Motor neuron (in vitro differentiated cells): ENCODE measurements at places on chromosomes 1 and 21. TPM values are rescaled to one million over a fixed set of nuclear protein-coding genes. Genes with fewer than 3 reads are reported as not detected.
A peak's percentile ranks its signal among the peaks of the same experiment; 100 is the strongest.

Gene DNAJC28
- total RNA-seq = 4.1 and 5.3 TPM in 2 replicates

Gene IL10RB
- total RNA-seq = 4.1 and 5.5 TPM in 2 replicates

Gene CYYR1
- total RNA-seq = 0.15 and 0.24 TPM in 2 replicates

Gene MCOLN2
- 0.29 and 1.1 TPM in 2 replicates for total RNA-seq

DNA sequence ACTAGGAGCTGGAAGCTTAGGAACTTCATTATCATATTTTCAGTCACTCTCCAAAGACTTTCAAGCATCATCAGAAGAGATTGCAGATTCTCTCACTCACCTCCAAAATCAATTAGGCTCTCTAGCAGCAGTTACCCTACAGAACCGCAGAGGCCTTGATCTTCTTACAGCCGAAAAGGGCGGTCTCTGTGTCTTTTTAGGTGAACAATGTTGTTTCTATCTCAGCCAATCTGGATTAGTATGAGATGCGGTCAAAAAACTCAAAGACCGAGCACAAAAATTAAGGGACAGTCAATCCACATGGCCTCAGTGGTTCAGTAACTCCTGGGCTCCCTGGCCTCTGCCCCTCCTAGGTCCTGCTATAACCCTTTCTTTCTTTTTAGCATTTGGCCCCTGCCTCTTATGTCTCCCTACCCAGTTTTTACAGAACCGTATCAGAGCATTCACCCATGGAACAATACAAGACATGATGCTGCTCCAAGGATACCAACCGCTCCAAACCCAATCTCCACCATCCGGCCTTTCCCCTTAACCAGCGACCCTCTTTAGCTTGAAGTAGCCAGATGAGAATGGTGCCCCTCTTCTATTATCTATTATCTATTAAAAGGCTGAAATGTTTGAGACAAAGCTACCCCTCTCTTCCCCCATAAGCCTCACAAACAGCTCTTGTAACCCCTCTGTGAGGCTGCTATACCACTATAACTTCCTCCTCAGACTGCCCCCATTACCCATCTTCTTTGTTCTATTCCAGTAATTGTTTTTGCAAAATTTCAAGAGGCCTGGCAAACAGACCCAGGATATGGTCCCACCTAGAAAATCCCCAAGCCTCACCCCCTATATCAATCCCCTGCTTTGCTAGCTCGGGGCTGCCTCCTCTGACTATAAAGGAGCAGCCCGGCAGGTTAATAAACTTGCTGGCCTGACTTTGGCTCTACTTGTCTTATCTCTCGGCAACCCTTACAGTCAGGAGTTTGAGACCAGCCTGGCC is 18.7 kb upstream of the CA6 start:
- no peak for ATAC-seq

DNA sequence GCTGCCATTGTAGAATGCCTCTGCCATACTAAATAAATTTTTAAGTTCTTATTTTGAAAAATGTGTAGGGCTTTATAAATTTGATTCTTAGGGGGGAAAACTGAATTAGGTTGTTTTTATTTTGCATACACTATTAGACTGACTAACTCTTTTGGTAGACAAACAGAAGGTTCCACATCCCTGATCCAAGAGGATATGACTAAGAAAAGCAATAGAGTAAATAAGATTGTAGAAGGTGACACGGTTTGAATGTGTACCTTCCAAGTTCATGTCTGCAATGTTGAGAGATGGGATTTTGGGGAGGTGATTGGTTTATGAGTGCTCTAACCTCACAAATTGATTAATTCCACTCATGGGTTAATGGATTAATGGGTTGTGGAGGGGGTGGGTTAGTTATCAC is 127.9 kb downstream of the GLUL start:
- ATAC-seq = no peak

GRCh38 chr21:29436143-29436542 is 137.4 kb downstream of the BACH1 start:
- ATAC-seq = no peak

- ATAC-seq = no peak
Measured at GRCh38 chr21:43689556-43690337, 29.2 kb upstream of the PDXK start.

- peak; percentile 65 for ATAC-seq
Measured at GRCh38 chr1:234326497-234327366, 46.5 kb upstream of the COA6 start.

DNA sequence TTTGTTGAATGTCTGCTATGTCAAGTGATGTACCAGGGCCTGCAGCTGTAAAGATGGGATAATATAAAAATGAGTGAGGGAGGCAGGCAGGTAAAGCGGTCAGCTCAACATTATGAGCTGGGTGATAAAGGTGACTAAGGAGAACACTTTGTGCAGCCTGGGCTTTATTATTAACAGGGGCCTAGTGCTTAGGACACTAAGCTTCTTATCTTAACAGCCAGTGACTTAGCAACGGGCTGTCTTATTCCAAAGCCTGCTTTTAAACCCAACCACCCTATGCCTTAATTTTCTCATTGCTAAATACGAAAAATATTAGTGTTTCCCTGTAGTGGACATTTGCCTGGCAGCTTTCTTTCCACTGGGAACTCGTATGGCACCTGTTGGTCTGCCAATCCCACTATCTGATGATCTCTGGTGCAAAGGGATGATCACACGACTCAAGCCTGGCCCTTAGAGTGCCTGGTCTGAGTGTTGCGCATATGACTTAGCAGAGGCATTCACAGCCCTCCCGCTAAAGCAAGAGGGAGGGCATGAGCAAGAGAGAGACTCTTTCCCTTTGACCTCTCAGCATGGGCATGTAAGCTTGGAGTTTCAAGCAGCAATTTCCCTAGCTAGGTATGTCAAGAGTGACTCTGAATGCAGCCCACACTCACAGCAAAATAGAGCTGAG is 98.6 kb upstream of the PAPPA2 start:
- peak; percentile 16 for ATAC-seq

- no peak for ATAC-seq
Measured at GRCh38 chr1:218917656-218918055, 256.0 kb upstream of the LYPLAL1 start.

GRCh38 chr1:40399984-40400704 is 26.6 kb downstream of the SMAP2 start:
- ATAC-seq = no peak

DNA sequence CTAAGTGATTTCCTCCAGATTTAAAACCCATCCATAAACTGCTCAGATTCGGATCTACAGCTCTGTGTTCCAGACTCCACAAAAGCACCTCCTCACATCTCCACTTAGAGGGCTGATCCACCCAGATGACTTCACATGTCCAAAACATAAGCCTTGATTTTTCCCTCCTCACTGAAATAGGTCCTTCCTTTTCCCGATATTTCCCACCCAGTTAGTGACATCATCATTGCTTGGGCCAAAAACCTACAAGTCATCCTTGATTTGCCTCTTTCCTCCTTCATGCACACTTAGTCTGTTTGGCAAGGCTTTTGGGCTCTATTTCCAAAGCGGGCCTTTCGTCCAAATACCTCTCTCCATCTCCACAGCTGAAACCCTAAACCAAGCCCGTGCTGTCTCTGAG is 32.3 kb downstream of the CCDC185 start:
- no peak for ATAC-seq

DNA sequence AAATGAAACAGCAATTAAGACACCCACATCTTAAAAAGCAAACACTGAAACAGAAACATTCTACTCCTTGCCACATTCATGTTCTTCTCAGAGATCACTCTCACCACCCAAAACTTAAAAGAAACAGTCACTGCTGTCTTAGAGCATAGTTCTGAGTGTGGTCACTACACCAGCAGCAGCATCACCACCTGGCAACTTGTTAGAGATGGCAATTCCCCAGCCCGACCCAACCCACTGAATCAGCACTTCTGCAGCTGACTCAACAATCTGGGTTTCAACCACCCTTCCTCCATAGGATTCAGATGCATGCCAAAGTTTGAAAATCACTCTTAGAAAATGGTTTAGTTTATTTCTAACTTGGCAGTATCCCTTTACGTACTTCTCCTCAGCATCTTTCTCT is 126.1 kb downstream of the CDC42BPA start:
- no peak for ATAC-seq
